ENCODE measurements at places on chromosomes 7 and 10.

DNA sequence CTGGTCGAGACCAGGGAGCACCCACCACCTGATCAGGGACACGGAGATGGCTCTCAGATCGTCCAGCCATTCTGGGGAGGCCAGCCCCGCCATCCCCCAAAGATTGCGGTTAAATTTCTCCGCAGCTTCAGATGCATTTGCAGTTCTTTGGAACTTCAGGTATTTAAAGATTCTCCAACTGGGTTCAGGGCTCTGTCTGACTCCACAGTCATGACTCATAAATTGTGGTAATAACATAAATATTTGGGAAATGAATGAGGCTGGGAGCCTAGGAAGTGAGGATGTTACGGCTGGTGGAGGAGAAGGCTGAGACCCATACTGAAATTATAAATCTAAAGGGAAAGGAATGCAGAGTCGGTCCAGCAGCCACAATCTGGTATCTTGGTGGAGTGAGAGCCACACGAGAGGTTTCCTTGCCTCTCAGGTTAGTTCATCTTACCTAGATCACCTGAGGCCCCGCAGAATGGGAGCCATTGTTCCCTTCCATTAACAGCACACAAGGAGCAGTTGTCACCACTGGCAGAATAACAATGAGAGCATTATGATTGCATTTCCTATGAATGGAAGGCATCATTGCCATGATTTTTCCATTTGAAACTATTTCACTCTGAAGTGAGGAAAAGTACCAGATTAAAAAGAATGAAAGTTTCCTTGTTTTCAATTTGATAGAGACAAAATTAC is 26.7 kb upstream of the DNAJB6 start:
- peak; percentile 91 for DNase-seq

DNA sequence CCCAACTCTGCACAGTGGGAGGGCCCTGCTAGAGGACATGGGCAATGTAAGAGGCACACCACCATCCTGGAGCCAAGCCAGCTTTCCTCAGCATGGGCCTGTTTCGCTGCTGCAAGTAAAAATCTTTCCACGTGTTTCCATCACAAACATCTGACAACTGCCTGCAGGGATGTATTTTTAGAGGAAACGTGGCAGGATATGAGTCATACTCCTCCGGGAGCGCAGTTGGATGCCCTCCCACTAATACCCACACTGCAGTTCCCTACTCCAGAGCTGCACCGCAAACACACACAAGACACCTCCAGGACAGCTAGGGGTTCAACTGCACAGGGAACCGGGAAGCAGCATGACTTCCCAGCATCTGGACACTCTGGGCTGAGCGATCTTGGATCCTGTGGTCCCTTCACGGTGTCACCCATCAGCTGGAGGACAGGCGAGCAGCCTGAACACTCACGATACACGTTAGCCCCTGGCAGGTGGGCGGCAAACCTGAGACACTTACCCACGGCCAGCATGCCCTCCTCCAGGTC is 26.1 kb downstream of the PLAC9 start:
- DNase-seq, result peak; percentile 90

GRCh38 chr7:92645114-92646061 is 55.2 kb upstream of the FAM133B start:
- no peak for DNase-seq

GRCh38 chr10:48894911-48895802 is 44.5 kb downstream of the LRRC18 start:
- no peak for DNase-seq

DNA sequence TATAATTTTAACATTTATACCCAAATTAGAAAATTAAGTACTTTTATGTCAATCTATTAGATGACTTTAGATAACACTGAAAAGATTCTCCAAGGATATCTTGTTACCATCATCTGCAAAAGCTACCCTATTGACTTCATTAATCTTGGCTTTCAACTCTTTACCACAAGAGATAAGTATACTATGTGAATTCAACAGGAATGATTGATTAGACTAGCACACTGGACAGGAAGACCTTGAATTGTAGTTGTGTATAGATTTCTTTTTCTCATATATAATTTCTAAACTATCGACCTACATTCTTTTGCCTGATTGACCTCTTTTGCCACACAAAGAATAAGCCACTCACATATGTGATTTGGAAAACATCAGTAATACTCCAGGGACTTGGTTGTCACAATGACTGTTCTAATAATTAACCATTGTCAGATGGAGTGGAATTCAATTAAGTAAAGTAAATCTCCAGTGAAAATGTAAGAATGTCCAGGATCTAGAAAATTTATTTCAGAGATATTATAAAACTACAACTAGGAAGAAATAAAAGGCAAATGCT is 1132.0 kb downstream of the SORCS1 start:
- no peak for DNase-seq

DNA sequence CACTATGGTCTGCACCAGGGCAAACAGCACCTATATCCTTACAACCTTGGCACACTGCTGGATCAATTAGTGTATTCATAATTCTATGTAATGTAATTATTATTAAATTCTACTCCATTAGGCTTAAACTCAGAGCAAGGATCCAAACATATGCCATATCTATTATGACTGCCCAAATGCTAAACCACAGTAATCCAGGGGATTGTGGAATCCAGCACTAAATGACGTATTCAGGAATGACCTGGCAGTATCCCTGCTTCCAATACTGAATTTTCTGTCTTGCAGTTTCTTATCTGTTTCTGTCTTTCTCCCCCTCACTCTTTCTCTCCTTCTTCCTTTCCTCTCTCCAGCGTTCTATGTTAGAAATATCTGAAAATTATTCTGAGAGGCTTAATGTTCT is 16.5 kb upstream of the UBE2D1 start:
- no peak for DNase-seq

GRCh38 chr7:72020311-72020710 is 391.8 kb downstream of the CALN1 start:
- no peak for DNase-seq

DNA sequence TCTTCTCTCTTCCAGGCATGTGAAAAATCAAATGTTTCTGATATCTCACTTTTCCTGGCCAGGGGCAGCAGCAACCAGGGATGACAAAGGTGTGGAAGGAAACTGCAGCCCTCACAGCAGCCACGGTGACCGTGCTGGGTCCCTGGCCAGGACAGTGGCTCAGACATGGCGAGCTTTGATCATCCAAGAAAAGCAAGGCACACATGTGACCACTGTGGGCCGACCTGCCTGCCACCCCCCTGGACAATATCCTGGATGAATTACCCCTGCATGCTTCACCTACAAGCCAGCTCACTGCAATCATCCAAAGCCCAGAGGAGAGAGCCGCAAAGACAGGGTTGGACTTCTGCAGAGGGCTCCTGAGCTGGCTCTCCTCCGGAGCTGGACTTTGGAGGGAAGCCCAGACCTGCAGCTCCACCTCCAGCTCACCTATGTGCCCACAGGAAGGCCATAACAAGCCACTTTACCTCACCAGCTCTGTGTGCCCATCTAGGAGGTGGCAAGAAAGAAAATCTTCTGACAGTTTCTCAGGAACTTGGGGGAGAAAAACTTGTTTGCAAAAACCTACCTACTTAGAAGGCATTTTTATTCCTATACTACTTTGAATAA is 2.7 kb downstream of the CHST15 start:
- no peak for DNase-seq

DNA sequence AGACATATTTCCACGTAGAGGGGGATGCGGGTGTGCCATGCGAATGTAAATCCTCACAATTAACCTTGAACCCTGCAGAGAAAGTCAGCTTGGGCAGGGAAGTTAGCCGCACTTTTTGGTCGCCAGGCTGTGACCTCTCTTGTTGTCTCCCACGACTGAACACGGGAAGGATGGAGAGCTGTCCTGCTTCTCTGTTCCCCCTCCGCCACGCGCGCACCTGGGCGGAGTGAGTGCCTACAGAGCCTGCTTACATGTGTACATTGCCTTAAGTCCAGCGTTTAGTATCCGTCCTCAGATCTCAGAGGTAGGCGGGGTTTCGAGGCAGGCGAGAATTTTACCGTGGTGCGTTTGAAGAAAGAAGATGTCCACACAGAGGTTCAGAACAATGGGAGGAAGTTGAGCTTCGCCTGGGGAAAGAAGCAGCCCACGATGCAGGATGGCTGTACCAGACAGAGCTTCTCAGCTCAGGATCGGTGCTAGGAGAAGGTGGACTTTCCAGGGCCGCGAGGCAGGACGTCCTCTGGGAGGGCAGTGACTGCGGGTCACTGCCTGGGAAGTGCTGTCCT is 482 bp upstream of the ERCC6 start:
- no peak for DNase-seq

- peak; percentile 86 for DNase-seq
Observed at GRCh38 chr7:32583791-32584190, 88.5 kb downstream of the AVL9 start.

DNA sequence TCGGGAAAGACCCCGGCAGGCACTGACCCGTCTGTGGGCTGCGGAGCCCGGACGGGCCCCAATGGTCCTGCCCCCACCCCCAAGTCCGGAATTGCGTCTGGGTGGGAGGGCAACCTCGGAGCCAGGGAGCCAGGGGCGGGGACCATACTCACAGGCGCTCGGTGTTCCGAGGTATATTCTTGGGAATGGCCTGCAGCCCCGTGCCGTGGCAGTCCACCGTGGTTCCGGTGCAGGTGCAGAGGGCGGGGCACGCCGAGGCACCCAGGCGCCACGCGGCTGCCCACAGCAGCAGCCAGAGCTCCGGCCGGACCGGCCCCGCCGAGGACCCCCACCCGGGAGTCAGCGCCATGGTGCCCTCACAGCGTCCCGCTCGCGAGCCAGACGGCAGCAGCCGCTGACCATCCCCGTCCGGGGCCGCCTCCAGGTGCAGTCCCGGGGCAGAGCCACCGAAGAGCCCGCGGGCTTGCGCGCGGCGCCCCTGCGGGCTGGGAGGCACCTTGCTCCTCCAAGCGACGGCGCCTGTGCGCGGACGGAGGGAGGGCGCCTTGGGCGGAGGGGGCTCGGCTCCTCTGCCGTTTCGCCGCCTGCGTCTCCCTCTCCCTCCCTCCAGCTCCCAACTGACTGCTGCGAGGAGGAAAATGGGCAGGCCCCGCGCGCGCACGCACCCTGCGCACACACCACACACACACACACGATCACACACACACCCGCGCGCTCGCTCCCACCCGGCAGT is at the start of gene SLIT1:
SLIT1 (minus strand) TSS at position 634 of the 733 bp plus-strand sequence; CDS start at position 349, 285 bp downstream.
- no peak for DNase-seq
